NCI-H446 treated with DMSO at 0.1 percent for 48 hours (cell line): ENCODE measurements at places on chromosomes 16 and 17.

DNA sequence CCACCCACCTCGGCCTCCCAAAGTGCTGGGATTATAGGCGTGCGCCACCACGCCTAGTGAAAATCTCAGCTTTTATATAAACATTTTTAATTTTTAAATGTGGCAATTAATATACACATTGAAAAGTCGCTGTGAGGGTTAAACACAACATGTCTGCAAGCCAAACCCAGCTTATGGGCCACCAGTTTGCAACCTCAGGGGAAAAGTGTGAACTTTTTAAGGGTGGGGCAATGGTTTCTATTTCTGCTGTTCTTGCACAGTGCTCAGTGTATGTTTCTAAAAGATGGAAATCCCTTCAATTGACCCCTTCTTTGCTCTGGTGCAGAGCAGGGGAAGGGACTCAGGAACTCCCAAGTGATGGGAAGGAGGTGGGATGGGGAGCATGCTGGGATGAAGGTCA is 18.3 kb upstream of the SUPT4H1 start:
- no peak for DNase-seq

DNA sequence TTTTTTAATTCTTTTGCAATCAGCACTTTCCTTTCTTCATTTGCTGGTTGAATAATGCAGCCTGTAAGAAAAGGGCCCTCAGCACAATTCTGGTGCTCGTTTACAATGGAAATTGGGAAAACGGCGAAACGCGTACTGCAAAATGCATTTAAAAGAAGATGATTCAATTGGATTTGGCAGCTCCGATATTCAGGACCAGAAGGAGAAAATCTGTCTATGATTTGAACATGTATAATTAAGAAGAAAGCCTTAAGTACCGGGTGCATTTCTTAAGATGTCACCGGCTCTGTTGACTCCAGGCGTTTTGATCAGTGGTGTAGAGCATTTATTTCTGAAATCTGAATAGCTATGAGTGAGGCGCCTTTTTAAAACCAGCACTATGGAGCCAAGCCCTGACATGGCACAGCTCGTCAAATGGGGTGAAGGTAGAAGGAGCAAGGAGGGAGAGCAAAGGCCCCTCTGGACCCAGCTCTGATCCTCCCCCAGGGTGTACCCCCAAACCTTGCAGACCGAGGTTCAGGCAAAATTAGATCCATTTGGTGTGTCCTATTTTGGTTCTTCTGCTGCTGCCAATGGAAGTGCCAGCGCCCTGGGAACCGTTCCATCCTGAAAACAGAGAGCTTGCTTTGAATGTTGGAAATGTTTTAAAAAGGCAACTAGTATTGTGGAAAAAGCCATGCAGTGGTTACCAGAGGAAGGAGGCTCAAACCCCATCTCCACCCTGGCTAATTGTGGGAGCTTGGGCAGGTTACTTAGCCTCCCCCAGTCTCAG is 161.4 kb upstream of the RPL38 start:
- DNase-seq, result no peak

DNA sequence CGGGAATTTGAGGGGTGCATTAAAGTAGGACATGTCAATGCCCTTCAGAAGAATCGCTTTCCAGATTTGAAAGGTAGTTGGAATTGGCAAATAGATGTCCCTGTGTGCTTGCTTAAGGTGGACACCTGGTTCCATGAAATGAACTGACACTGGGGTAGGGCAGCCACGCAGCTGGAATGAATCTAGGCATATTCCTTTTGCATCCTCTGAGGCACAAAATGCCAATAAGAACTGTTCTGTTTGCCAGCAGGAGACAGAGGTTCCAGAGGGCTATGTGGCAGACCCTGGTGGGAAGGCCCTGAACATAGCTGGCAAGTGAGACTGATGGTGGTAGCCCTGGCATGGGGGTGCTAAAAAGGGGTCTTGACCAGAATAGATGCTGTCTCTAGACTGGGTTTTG is 61.5 kb downstream of the SLC6A2 start:
- DNase-seq, result no peak

DNA sequence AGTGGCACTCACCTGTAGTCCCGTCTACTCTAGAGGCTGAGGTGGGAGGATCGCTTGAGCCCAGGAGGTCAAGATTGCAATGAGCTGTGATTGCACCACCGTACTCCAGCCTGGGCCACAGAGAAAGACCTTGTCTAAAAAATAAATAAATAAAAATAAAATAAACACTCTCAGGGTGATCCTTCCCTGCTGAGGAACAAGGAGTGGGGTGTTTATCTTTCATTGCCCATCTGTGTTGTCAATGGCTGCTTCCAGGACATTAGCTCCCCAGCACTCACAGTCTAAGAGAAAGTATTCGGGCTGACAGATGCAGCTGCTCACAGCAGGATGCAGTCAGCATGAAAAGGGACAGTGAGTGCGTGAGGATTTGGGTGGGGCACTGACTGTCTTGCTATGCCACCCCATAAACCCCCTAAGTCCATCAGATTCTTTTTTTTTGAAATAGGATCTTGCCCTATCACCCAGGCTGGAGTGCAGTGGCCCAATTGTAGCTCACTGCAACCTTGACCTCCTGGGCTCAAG is 31.3 kb upstream of the RBBP6 start:
- DNase-seq, result no peak
